ENCODE measurements at places on chromosomes 7 and 10.

GRCh38 chr7:148245381-148245780, 345.2 kb upstream of the C7orf33 start:
- DNase-seq, result no peak

GRCh38 chr7:112104120-112104519, 102.1 kb downstream of the DOCK4 start:
- no peak for DNase-seq

DNA sequence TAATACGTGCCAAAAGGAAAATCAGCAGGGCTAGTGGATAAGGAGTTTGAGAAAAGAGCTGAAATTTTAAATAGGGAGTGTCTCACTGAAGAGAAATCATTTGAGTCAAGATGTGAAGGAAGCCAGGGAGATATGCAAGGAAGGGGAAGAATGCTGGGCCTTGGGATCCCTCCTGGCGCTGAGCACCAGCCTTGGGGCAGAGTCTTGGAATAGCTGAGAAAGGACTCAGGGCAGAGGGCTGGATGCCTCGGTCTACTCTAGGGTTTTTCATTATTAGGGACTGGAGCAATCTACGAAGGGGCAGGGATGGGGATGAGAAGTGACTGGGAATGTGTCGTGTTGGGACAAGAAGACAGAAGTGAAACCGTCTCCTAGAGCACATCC, 484 bp downstream of the ZWINT start:
- DNase-seq, result no peak

DNA sequence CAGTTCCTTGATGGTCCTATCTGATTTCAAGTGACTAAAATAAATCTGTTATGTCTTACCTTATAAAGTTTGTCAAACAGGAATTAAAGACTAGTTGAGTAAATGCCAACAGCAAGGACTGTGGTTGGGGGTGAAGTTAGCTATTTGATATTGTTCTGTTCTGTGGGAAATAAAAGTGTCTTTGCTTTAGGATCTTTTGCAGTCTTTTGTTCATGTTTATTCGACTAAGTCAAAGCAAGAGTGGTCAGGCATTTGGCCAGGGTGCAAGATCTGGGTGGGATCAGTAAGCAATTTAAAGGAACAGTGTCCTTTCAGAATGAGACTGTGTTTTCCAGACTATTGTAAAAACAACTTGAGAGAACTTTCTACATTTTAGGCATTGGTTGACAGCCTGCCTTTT, at the start of gene COL28A1:
COL28A1 (minus strand) TSS at position 183 of the 400 bp plus-strand sequence. CDS start 2,998 bp downstream, outside the sequence.
- DNase-seq, result no peak

- DNase-seq, result no peak
These were observed 295.5 kb upstream of the CDC14C start for GRCh38 chr7:48628793-48629349.

DNA sequence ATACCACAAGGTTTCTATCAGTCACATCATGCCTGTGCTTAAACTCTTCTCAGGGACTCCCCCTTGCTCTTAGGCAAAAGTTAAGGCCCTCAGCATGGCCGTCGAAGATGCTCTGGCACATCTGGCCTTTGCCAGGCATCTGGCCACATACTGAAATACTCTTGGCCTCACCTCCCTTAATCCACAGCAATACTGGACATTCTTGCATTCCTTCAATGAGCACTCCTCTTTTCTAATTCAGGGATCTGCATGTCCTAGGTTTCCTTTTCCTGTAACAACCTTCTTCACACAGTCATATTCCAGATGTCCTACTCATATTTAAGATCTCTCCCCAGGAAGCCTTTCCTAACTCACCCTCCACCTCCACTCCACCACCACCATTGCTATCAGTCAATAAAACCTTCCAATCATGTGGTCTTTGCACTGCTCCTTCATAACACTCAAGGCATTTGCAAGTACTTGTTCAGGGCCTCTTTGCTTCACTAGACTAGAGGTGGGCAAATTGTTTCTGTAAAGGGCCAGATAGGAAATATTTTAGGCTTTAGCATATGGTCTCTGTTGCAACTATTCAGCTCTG, 216.6 kb downstream of the KCNMA1 start:
- no peak for DNase-seq

DNA sequence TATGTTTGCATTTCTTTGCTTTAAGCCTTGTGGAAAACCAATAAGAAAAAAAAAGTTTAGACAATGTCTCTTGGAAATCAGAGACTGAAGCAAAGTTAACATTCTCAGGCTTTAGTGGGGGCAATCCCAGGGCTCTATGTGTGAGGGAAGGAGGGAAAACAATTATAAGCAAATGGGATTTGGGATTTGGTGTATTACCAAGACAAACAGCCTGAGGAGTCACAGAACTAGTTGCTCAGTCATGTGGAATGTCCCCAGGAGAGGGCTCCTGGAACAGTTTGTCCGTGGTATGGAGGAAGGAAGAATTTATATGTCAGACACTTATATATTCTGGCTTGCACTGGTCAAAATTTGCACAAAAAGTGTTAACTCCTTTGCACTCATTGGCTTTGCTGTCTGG, 562.9 kb upstream of the TPK1 start:
- no peak for DNase-seq
